ENCODE measurements at places on chromosomes 6 and 20.
A peak's percentile ranks its signal among the peaks of the same experiment; 100 is the strongest.

- DNase-seq, result no peak
Measured at GRCh38 chr6:119020597-119021561, 57.6 kb downstream of the FAM184A start.

- DNase-seq, result no peak
Measured at GRCh38 chr6:166465003-166465399, 82.3 kb upstream of the MPC1 start.

DNA sequence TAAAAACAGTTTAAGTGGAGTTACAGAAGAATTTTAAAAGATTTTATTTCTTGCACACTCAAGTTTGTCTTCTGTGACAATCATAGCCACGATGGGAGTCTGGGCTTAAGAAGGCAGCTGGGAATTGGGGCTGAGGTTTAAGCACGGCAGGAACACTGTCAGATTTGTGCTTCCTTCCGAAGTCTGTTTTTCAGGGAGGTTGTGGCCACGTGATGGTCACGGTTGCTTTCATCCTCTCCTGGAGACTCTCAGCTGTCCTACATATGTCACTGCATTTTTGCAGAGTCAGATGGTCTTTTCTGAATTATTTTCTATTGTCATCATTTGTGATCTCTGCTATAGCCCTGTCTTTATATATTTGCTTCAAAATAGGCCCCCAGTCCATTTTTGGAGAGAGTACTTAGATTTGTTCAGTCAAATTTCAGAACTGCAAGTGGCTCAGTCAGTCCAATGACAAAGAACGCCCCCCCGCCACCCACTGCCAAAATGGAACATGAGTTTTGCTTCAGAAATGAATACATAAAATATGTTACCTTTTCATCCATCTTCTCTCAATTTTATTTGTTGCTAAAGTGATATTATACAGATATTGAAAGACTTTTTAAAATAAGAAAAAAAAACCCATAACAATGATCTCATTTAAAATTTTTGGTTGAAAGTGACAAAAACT is 111.8 kb upstream of the ZFP64 start:
- DNase-seq, result no peak

DNA sequence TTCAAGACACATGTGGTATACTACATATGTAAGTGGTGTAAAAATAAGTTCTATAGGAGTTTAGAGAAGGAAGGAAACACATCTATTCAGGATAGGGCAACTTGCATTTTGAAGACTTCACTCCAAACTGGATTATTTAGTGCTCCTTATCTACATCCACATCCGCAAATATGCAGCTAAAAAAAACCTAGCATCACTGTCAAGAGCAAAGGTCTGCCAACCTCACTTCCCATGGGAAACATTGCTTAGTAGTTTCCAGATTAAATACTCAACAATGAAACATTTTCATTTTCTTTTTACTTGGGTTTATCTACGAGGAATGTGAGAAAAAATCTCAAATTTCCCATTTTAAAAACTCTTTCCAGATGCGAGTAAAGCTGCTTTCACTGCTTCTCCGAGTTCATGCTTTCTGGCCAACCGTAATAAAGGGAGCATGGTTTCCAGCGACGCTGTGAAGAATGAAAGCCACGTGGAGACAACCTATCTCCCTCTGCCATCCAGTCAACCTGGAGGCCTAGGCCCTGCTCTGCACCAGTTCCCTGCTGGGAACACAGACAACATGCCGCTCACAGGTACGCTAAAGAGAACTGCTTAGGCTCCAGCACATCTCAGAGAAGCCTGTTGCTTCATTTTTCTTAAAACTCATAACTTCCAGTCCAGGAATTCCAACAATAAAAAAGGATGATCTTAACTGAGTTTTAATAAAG is 48.2 kb downstream of the RFX6 start:
- no peak for DNase-seq

GRCh38 chr6:157172231-157172701 is 151.1 kb downstream of the TMEM242 start:
- DNase-seq, result peak; percentile 7

DNA sequence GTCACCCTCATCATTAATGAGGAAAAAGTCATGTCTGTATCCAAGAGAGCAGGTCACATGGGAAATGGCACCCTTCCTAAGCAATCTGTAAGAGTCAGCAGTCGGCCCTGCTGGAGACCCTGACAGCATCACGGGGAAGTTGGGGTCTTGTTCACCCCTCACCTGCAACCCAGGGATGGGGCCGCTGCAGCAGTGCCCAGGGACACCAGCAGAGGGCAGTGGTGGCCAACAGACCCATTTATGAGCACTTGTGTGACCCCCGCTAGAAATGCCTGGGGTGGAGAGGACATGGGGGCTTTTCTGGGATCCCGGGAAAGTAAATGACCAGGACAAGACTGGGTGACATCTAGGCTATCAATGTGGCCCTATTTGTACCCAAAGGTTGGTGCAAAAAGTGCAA is 35.9 kb downstream of the ANKRD60 start:
- no peak for DNase-seq

DNA sequence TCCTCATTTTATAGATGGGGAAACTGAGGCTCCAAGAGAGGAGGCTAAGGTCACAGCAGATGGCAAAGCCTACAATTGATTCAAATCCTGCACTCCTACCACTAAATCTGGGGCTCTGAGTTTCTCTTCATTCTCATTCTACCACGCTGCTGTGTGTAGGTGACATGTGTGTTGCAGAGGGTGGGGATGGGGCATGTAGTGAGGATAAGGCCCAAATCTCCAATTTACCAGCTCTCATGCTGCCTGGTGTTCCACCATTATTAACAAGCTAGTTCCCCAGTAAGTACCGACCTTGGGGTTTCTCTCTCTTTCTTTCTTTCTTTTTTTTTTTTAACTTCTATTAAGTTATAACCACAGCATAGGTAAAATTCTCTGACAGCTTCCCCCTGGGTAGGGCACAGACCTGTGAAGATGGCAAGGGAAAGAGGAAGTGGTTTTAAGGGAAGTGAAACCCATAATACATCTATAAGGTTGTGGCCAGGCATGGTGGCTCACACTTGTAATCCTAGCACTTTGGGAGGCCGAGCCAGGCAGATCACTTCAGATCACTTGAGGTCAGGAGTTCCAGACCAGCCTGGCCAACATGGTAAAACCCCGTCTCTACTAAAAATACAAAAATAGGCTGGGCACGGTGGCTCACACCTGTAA is 13.0 kb upstream of the MATN4 start:
- DNase-seq, result no peak

- no peak for DNase-seq
Measured at GRCh38 chr6:5636210-5637030, 370.3 kb downstream of the NRN1 start.

DNA sequence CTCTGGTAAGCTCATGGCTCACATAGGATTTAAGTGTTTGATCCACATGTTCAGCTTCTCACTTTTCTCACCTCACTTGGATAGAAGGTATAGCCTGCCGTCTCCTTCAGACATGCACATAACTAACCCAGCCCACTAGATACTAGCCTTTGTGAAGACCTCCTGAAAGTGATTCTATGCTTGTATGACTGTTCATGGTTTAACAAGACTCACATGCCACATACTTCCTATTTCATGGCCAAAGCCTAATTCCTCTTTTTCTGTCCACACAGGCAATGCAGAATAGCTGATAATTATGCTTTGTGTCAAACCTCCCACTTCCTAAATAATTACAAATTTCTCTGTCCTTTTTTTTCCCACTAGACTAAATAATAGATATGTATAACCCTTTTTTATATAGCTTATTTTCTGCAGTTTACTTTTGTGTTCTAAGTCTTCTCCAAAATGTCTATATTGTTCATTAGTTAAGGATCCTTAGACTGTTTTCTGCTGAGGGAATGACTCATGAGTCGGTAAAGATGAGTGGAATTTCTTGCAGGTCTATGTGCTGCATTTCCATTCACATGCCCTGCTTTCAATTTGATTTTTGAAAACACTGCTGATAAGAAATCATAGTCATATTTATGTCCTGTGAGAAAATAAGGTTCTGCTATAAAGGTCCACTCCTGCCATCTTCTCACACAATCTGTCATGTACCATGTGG is 43.0 kb downstream of the HDDC2 start:
- no peak for DNase-seq

DNA sequence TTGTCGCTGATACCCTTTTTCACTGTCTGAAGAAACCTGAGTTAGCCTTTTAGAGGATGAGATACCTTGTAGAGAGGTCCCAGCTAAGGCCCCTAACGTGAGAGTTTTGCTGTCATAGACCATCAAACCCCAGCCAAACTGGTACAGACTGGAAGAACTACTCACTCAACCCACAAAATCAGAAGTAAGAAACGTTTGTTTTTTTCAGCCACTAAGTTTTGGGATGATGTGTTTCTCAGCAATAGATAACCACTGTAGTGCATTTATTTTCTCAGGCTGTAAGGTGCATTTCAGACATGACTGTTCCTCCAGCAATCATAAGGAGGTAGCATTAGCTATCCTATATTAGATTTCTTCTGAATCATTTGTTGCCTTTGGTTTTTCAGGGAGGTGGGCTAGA is 407.3 kb upstream of the FLRT3 start:
- no peak for DNase-seq

- DNase-seq, result no peak
Measured at GRCh38 chr20:46798430-46798829, 89.0 kb downstream of the SLC2A10 start.

GRCh38 chr20:45909817-45910669 is 1.9 kb downstream of the PLTP start:
- DNase-seq, result no peak

GRCh38 chr6:126048635-126049034 is 62.3 kb downstream of the TRMT11 start:
- no peak for DNase-seq

DNA sequence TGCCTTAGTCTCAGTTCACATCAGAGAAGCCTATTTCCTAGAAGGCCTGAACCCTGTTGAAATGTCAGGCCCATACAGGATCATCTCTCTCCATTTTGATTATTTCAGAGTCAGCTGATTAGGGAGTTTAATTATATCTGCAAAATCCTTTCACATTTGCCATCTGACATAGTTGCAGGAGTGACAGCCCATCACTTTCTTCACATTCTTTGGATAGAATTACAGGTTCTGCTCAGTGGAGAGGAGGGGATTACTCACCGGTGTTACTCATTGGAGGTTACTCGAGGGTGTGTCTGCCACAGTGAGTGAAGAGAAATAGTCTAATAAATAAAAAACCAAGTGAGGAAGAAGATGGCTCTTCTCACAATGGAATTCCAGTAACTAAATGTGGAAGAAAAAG is 216.8 kb downstream of the TMEM242 start:
- DNase-seq, result no peak

DNA sequence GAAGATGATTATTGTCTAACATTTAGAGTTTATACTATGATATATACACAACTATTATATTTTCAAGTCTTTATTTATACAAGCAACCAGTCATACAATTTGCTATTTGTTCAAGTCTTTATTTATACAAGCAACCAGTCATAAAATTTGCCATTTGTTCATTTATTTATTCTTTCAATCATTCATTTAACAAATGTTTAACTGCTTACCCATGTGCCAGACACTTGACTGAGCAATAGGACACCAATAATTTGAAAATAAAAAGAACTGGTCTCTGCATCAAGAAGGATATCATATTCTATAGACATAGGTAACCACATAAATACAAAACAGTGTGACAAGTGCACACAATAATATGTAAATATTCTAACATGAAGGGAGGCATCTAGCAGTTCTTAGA is 20.3 kb downstream of the GRIK2 start:
- no peak for DNase-seq

DNA sequence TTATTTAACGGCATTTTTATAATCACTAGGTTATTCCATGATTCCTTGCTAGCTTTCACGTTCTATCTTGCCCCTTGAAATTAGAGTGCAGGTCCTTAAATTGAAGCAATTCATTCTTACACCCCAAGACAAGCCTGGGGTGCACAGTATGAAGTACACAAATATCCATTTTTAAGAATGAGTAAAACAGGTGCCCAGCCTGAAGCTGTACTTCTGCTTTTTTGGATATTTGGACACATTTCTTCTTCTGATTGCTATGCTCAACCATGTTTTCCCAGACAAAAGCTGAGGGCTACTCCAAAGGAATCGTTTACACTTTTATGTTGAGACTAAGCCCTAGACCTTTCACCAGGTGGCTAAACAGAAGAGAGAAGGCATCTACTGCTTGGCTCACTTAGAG is 7.9 kb upstream of the TAGAP start:
- DNase-seq, result no peak

DNA sequence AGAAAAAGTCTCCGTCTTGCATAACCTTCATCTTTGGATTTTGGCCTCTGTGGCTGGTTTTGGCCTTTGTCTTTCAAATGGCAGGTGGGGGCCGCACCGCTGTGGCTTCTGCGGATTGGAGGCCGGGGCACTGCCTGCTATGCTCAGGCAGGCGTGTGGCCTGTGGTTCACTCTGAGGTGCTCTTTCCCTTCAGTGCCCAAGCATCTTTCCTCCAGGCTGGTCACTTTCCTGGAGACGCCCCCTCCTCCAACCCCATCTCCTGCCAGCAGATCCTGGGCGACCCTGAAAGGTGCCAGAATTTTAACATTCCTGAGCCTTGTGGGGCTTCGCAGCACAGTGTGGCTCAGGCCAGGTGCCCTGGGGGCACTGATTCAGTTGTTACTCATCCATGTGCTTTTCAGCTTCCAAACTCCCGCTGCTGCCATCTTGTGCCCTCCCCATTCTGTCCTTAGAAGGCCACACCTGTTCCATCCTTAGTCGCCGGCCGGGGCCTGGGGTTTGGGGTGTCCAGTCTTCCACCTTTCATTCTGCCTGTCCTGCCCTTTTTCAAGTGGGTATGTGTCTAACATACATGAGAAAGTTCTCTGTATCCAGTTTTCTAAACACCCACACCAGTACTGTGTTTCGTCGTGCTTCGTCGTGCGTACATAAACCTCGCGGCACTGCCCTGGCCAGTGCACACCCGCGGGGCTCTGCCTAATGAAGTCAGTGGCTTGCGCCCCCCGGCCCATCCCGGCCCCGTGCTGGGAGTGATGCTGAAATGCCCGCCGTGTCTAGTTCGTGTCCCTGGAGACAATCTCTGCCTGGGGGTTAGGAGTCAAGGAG is 12.1 kb downstream of the SS18L1 start:
- DNase-seq, result no peak

DNA sequence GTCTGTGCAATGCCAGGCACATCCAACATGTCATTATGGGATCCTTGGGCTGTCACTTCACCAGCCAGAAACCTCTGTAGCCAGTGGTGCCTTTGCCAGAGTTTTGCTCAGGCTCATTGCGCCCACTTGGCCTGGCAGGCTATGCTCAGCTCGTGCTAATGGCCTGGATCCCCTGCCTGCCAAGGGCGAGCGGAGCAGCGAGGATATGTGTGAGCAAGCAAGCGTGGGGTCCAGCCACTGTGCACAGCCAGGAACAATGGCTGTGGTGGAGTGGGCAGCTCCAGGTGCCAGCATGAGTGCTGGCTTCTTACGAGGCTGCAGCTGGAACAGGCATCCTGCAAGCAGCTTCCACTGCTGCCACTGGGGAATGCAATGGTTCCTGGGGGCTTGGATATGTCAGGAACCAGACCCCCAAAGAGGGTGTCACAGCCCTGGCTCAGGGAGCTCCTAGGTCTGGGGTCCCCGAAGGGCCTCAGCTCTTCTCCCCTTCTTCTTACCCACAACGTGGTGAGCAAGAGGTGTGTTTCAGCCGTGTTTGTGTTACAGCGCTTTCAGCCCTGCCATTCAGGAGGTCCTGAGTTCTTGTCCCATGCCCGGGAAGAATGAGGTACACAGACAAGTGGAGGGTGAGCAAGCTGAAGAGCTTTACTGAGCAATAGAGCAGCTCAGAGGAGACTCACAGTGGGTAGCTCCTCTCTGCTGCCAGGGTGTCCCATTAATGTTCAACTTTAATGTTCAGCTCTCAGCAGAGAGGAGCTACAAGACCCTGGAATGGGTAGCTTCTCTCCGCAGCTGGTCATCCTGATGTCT is 22.3 kb upstream of the TOP1 start:
- peak; percentile 12 for DNase-seq

GRCh38 chr6:104955927-104956730 is 778 bp upstream of the LIN28B start:
- DNase-seq, result peak; percentile 59

- DNase-seq, result no peak
Measured at GRCh38 chr6:154937306-154938220, 57.6 kb upstream of the TIAM2 start.

Measured in NCI-H446 (cell line).